CD4-positive, alpha-beta T cell treated with Interleukin-15 for 4 hours (primary cell): ENCODE measurements at places on chromosomes 3 and 15.

GRCh38 chr15:68369931-68370767 is 61.8 kb downstream of the ITGA11 start:
- DNase-seq = no peak

GRCh38 chr3:39112113-39112512 is 4.6 kb downstream of the TTC21A start:
- no peak for DNase-seq

- DNase-seq = peak; percentile 47
Observed at GRCh38 chr3:141401573-141402475, 33.5 kb downstream of the ZBTB38 start.

DNA sequence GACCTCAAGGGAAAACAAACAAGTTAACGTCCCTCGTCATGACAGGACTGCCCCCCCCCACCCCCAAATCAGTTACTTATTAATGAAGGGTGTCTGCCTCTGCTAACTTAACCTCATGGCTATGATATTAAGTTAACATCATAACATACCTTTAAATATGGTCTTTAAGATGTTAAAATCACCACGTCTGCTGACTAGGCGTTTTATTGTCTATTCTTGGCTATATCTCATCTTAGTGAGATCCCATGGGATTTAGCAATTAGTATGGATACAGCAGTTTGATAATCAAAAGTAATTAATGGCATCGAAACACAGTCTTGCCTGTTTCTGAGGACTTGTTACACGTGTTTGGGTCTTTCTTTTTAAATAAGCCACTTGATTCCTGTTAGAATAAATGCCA is 186.9 kb downstream of the FOXB1 start:
- no peak for DNase-seq

GRCh38 chr3:64266983-64267382 is 41.7 kb upstream of the PRICKLE2 start:
- DNase-seq = no peak

DNA sequence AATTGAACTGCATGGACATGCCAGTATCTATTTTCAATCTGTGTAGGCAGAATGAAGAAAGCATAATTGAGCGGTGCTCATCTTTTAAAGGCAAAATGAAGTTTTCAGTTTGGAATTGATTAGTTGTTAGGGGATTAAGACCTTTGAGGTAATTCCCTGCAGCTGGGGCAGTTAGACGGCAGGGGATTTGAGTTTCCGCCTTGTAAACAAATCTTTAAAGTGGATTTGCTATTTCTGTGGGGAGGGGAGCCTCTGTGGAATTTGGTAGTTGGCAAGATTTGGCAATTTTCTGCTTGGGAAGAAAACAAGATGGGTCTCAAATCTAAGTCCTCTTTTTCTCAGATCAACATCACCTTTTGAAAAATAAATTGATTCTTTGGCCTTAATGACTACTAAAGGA is 212.5 kb upstream of the CNTN6 start:
- DNase-seq = no peak

DNA sequence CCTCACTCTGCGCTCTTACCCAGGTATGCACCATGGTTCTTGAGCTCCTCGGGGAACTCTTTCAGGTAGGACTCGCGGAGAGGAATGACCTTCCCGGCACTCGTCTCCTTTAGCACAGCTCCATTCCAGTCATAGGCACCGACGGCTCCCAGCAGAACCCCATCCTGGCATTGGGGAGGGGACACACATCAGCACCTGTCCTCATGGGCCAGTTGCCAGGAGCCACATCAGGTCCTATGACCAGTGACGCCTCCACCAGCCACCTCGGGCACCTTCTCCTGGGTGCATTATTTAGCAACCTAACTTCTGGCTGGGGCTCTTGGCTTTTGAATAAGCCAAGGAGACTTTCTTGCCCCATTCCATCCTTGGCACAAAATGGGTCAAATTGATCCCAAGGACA is 61.9 kb downstream of the FEM1B start:
- no peak for DNase-seq

GRCh38 chr15:33737687-33738601 is 230.4 kb upstream of the CHRM5 start:
- peak; percentile 9 for DNase-seq

GRCh38 chr15:64006642-64007041 is 39.6 kb downstream of the DAPK2 start:
- DNase-seq = no peak

DNA sequence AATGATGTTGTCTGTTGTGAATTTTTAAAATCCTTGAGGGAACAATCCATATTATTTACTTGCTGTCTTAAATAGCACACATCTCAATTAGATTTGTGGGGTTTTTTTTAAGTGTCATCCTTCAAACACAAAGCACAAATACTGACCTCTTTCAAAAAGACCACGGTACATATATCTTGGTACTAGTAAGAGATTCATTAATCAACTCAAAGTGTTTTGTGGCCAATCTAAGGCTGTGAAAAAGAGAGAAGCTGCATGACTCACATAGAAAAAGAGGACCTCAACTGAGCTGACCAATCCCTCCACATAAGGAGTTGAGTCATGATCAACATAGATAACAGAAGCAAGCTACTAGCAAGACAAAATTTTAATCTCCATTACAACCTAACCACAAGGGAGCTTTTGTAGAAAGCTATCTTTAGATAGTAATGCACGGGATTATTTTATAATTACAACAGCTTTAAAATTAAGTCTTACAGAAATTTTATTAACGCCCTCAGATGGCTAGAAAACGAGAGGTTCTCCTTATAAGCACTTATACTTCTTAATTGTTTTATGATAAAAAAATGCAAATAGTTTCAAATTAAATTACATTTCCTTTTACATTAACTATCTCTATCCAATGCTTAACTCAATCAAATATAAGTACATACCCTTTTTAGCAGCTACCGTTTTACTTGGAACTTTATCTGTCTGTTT is 60.5 kb downstream of the TOP2B start:
- DNase-seq = no peak

GRCh38 chr3:115633467-115633866 is 10.2 kb downstream of the GAP43 start:
- DNase-seq = no peak

- no peak for DNase-seq
Observed at GRCh38 chr15:93052090-93052879, 36.7 kb downstream of the RGMA start.

DNA sequence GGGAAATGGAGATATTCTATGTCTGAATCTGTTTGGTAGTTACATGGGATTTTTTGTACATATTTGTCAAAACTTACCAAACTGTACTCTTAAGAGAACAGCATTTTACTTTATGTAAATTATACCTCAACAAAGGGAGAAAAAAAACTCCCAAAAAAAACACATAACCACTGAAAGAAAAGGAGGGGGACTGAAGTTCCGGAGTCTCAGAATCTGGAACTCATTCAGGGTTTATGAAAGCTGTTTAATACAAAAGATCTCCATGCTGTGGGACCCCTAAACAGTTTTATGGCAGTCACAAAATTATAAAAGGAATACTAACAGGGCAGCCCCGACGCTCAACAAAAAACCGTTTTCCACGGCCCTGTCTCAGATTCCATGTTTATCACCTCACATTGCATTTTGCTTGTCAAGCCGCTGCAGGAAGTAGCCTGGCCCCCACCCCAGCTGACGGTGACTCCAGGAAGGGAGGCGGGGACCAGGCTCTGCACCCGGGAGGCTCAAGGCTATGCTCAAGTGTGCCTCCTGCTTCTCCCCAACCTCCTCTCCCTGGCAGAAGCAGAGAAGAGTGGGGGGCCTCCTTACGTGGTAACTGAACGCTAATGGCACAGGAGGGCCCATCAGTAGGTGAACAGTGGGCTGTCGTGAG is 29.3 kb downstream of the RFT1 start:
- DNase-seq = no peak

GRCh38 chr3:150419959-150420358 is 11.9 kb downstream of the TSC22D2 start:
- no peak for DNase-seq

DNA sequence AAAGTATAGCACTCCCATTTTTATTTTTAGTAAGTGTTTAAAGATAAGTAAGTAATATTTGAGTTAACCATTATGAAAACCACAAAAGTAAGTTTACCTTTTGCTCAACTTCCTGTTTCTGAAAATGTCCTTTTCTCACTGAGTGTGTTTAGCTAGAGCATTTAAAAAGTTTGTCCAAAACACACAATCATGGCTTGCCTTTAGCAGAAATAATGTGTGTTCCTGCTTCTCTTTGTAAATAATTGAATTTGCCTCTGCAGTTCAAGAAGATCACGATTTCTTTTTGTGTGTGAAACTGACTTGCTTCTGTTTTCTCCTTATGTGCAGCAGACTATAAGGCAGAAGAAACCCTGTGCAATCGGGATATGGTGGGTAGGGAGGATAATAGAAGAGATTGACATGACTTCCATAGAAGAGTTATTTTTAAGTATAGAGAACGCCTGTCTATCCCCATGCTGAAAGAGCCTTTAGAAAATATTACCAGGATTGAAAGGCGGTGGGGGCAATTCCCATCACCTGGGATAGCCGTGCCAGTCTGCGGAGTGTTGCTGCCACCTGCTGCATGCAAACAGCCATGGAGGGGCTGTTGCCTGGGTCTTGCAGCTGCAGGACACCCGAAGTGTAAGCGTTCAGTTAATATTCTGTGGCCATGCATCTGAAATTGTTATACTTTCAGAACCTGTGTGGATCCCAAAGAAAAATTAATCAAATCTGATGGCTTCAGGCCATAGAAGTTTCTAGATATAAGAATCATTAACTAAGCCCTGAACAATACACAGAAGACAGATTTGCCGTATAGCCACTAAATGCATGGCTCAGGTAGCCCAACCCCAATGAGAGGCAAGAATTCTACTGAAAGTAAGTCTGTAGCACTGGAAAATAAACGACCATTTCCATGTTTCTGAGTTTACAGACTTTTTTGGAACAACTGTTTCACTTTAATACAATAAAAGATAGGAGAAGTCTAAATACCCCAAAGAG is 2.4 kb upstream of the CD96 start:
- peak; percentile 69 for DNase-seq

- no peak for DNase-seq
Observed at GRCh38 chr3:183618542-183618941, 16.9 kb upstream of the KLHL24 start.

GRCh38 chr3:150309557-150309956 is 98.5 kb upstream of the TSC22D2 start:
- DNase-seq = no peak

GRCh38 chr15:84914909-84915605 is 30.6 kb downstream of the SLC28A1 start:
- DNase-seq = no peak

GRCh38 chr3:143066033-143066432 is 53.5 kb upstream of the CHST2 start:
- DNase-seq = no peak
